Germinal center (tissue), 1 donor: ENCODE measurements at places on chromosomes 5 and 9.

GRCh38 chr9:83280790-83281189, 217.8 kb upstream of the RASEF start:
- DNase-seq: no peak

GRCh38 chr9:128244837-128245231, 31.0 kb downstream of the GOLGA2 start:
- peak; percentile 22 for DNase-seq

DNA sequence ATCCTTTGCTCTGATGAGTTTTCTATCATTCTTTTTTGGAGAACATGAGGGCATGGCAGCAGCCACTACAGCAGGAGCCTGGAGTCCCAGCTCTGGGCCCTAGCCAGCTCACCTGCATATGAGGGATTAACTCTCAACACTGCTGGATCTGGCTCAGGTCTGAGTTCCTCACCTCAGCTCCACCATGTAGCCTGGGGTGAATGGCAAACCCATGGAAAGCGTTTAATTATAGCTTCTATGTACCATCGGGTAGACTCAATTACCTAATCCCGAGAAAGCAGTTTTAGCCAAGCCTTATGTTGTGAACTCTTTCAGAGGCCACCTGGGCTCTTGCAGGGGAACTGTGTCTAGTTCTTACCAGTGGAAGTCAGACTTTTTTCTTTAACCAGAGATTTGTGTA, 3.9 kb upstream of the S100Z start:
- no peak for DNase-seq

- no peak for DNase-seq
Measured at GRCh38 chr9:34343090-34343489, 13.7 kb downstream of the NUDT2 start.

GRCh38 chr5:77832166-77832770, 56.1 kb upstream of the TBCA start:
- DNase-seq: no peak

- no peak for DNase-seq
Measured at GRCh38 chr9:27699621-27700020, 126.3 kb upstream of the C9orf72 start.

DNA sequence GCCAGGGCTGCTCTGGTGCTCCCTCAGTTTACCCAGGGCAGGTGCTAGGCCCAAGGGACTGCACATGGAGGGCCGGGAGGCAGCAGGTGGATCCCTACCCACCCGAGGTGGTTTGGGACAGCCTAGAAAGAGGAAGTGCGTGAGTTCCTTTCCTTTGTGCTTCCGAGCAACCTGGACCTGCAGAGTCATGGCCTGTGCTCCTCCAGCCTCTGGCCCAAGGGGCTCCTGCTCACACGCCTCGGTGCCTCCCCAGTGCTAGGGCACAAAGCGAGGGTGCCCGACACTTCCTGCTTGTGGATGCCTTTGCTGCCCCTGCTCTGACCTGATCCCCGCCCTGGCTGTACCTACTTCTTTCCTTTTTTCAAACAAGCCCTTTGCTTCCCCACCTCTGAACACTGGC, 79.3 kb downstream of the RXRA start:
- peak; percentile 46 for DNase-seq

DNA sequence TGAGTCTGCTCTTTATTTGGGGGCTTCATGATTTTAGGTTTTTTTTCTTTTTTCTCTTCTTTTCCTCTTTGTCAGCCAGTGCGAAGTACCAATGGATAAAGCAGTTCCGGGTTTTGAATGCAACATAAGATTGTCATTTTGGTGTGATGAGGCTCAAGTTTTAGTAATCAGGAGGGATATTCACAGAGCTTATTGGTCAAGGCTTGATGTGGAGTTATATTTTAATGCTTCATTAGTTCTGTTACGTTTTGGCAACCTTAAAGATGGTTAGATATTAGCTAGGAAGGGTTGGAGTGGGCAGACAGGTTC, 1.4 kb downstream of the PIK3R1 start:
- DNase-seq: no peak

DNA sequence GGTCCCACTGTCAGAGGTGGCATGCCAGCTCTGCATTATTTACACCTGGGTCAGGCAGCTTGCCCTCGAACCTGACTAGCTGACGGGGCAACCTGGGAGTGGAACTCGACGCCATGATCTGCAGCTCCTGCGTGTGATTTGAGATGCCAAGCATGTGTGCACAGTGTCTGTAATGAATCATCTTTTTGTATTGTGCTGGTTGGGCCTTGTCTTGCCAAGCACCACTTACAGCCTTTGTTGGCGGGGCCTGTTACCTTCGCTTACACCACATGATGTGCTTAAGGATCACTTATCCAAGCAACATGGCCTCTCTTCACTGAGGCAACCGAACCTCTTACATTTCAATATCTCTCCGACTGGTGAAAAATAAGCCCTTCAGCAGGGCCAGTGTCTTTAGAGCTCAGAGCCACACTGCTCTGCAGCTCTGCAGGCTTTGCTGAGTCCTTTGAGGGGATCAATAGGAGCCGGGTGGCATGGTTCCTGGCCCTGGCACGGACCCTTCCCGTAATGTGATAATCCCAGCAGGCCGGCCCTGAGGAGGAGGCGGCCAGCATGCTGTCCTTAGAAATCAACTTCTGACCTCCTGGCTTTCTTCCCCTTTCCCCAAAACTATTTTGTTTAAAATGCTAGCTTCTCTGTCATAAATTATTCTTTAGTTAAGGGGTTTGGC, 297.7 kb upstream of the CD180 start:
- DNase-seq: no peak

DNA sequence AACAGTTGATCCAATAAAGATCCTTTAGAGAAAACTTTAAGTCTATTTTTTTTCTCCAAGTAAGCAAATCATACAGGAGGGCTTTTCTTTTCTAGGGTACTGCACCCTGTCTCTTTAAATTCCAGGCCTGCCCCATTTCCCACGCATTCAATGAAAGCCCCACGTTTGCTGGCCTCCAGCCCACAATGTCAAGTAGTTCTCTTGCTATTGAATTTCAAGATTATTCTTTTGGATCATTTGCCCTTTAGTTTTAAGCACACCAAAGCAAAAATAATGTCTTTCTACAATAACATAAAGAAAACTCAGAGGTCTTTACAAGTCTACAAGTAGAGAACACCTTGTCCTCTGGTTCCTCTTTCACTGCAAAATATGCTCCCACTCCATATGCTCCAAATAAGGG, 15.6 kb downstream of the MLLT3 start:
- DNase-seq: no peak

- DNase-seq: no peak
Measured at GRCh38 chr5:113236536-113237288, 198.1 kb downstream of the TSSK1B start.

- DNase-seq: peak; percentile 10
Measured at GRCh38 chr9:99262949-99263418, 40.9 kb downstream of the SEC61B start.

GRCh38 chr9:132948482-132949050, 4.2 kb upstream of the TSC1 start:
- no peak for DNase-seq

DNA sequence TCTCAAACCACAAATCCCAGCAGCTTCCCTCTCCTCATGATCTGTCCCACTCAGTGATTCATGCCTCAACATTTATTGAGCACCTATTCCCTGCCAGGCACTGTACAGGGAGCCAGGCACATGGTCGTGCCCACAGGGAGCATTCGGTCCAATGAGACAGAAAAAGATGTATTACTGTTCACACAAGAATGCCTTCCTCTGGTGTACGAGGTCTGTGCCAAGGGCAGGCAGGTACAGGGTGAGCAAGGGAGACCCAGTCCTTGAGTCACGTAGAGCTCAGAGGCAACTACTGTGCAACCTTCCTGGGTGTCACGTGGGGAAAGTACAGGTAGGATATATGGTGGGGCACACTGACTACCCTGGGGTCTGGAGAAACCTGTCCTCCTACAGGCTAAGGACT, 4.6 kb downstream of the CNTFR start:
- DNase-seq: no peak

GRCh38 chr5:143440448-143441115, 37.1 kb upstream of the NR3C1 start:
- DNase-seq: no peak

GRCh38 chr5:146731909-146732659, 146.5 kb downstream of the PPP2R2B start:
- no peak for DNase-seq

GRCh38 chr5:4879693-4880303, 260.3 kb upstream of the ADAMTS16 start:
- peak; percentile 40 for DNase-seq
